ENCODE measurements at places on chromosomes 7 and 10. TPM values are rescaled to one million over a fixed set of nuclear protein-coding genes. Genes with fewer than 3 reads are reported as not detected.

The TSPAN15 gene
- 5.1 TPM for polyA plus RNA-seq

The GIMAP5 gene
- not detected for polyA plus RNA-seq

The FFAR4 gene
- polyA plus RNA-seq = 0.09 TPM

The ASB10 gene
- not detected for polyA plus RNA-seq

The CTAGE4 gene
- not detected for polyA plus RNA-seq

The PRSS37 gene
- not detected for polyA plus RNA-seq

DNA sequence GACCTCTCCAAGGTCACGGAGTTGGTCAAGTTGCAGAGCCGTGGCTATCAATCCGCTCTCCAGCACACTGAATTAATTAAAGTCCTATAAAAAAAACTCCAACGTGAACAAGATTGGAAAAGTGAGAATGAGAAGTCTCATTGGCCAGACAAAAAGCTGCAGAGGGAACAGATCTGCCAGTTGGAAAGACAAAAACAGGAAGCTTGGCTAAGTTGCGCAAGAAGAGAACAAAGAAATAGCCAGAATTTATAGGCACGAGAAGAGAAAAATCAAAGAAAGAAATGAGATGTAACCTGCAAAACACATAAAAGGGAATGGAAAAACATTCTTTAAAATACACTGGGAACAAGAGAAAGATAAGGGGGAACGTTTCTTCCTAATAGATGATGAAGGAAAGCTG is 45.7 kb upstream of the CRTAC1 start:
- DNase-seq = no peak

DNA sequence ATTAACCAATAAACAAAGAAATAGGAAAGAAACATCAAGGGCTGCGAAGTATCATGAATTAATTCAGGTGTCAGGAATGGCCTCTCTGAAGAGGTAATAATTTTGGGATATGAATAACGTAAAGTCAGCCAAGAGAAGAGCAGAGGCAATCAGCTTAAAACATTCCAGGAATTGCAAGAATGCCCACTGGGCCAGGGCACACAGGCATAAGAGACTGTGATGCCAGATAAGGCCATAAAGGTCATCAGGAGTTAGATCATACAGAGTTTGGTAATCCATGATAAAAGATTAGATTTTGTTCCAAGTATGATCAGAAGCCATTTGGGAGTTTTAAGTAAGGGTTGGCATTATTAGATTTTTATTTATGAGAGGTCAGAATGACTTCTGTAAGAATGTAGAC is 53.2 kb upstream of the ABCB4 start:
- DNase-seq = no peak

DNA sequence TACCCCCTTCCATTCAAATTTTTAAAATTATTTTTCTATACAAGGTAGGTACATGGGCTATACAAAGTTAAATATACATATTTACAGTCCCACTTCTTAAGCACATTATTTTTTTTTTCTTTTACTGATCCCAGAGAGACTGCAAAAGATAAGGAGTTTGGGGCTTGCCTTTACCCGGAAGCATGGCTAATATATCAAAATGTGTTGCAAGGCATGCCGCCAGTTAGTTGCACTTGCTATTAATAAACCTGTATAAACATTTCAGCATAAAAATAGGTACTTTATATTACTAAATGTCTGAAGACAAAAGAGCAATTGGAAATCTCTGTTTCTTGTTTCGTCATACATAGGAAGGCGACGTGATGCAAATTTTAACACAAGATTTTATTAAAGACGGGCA is 21.5 kb upstream of the PDLIM1 start:
- no peak for DNase-seq

- DNase-seq = no peak
Observed at GRCh38 chr7:92634205-92634604, 44.0 kb upstream of the FAM133B start.

- no peak for DNase-seq
Observed at GRCh38 chr7:138238734-138239659, 162.7 kb downstream of the AKR1D1 start.

DNA sequence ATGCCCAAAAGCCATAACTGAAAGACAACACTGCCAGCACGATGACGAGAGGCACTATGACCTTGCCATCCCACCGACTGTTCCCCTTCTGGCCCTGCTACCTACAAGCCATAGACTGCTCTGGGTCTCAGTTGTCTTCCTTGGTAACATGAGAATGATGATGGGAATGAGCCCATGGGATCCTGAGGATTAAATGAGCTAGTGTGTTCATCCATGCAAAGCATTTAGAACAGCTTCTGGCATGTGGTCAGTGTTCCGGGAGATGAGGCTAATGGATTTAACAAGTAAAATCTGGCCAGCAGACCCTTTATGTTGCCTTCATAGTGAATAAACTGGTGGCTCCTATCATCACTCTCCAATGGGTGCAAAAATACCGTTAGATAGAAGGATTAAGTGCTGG is 62.4 kb upstream of the WDR11 start:
- no peak for DNase-seq

DNA sequence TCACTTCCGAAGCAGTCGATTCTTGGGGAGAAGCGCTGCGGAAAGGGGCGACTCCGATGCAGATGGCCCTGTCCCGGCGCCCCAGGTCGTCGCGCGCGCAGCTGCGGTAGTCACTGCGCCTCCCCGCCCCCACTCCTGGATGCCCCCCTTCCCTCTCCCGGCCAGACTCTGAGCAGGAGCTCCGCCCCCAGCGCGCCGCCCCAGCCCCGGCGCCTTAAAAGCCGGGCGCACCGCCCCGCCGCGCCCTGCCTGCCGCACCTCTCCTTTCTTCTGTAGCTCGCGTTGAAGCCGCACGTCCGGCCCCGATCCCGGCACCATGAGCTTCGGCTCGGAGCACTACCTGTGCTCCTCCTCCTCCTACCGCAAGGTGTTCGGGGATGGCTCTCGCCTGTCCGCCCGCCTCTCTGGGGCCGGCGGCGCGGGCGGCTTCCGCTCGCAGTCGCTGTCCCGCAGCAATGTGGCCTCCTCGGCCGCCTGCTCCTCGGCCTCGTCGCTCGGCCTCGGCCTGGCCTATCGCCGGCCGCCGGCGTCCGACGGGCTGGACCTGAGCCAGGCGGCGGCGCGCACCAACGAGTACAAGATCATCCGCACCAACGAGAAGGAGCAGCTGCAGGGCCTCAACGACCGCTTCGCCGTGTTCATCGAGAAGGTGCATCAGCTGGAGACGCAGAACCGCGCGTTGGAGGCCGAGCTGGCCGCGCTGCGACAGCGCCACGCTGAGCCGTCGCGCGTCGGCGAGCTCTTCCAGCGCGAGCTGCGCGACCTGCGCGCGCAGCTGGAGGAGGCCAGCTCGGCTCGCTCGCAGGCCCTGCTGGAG is at the start of gene INA:
Gene INA (plus strand): TSS at position 243 of the 817 bp plus-strand sequence. CDS start 74 bp downstream, at position 317.
- DNase-seq = no peak

DNA sequence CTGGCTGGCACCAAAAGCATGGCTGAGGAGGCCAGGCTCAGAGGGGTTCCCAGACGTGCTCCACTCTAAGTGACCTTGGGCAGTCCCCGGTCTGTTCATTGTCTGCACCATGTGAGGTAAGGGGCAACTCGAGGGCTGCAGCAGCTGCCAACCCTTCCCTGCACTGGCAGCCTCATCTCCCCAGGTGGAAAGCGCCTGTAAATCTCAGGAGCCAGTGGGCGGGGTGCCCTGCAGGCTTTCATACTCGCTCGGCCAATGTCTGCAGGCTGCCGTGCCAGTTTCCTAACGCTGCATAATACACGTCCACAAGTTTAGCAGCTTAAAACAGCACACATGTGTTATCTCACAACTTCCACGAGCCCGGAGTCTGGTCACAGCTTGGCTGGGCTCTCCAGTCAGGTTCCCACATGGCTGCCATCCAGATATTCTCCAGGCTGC is 12.6 kb upstream of the GDF10 start:
- no peak for DNase-seq

- DNase-seq = no peak
Observed at GRCh38 chr7:44217852-44218402, 17.1 kb downstream of the YKT6 start.

GRCh38 chr7:116242759-116243158 is 32.4 kb downstream of the TES start:
- no peak for DNase-seq

DNA sequence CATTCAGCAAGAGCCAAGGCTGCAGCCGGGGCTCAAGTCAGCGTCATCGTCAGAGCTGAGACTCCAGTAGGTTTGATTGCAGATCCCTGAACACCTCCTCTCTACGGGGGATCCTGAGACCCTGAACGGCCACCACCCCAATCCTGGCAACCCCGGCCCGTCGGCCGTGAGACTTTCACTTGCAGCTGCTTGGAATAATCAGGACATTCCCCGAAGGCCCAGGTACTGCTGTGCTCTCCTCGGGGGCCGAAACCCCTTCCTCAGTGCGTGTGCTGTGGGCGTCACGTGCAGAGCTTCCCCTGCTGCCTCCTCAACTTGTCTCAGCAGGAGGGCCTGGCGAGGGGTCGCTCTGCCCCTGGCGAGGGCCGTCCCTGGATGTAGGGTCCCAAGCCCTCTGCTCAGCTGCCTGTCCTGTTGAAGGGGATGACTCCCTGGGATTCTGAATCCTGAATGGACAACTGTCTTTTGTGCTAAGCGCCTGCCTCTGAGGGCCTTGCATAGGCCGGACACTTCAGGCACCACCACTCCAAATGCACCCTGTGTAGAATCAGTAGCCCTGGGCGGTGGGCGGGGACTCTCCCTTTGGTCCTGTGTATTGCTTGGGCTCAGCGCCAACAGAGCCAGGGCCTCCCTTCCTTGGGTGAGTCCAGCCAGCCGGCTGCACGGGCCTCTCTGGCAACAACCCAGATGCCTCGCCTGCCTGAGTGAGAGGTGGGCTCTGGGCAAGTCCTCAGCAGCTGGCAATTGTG is 63.8 kb upstream of the EBF3 start:
- DNase-seq = peak; percentile 4

DNA sequence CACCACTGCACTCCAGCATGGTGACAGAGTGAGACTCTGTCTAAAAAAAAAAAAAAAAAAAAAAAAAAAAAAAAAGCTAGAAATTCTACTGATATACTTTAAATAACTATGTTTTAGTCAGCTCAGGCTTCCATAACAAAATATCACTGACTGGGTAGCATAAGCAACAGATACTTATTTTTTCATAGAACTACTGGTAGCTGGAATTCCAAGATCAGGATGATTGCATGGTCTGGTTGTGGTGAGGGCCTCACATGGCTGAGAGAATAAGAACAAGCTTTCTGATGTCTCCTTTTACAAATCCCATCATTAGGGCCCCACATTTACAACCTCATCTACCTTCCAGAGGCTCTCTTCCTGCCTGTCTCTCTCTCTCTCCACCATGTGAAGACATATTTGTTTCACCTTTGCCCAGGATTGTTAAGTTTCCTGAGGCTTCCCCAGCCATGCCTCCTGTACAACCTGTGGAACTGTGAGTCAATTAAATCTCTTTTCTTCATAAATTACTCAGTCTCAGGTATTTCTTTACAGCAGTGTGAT is 126.7 kb upstream of the SEMA3C start:
- no peak for DNase-seq

GRCh38 chr7:138829335-138829734 is 31.3 kb upstream of the ATP6V0A4 start:
- DNase-seq = peak; percentile 15

DNA sequence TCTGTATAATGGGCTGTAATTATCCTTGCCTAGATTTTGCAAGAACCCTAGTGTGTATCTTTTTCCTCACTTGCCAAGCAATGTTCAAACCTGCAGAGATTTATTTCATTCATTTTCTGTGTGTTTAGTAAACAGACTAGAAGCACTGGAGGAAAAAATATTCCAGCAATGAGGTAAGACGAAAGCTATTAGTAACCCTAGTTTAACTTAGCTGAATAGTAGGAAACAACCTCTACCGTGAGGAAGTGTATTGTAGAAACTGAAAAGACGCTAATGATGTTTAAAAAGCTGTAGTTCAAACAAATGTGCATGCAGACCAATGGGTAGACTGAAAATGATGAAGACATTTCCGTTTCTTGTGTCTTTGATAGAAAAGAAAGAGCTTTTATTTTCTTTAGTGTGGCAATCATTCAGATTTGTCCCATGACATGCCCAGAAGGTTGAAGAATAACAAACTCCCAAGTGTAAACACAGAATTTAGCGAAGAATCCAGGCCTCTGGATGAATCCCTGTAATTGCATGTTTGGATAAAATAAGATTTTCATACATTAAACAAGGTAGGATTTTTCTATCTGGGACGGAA is 20.7 kb downstream of the CAV1 start:
- no peak for DNase-seq

GRCh38 chr10:77643795-77644468 is 6.3 kb upstream of the KCNMA1 start:
- peak; percentile 27 for DNase-seq

GRCh38 chr10:67834375-67834774 is 3.6 kb downstream of the DNAJC12 start:
- DNase-seq = no peak

DNA sequence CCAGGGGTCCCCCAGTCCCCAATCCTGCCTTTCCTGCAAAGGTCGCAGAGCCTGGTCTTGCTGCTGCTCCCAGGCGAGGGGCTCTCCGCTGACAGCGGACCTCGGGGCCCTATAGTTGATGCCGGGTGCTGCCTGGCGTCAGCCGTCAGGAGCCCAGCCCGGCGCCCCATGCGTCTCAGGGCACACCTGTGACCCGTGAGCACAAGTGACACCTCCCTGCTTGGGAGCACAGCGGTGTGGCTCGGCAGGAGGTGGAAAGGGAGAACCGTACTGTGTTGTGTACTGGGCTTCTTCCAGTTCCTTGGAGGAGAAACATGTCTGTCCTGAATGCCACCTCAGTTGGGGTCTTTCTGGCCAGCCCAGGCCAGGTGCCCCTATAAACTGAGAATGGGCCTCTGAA is 56.7 kb downstream of the LHPP start:
- DNase-seq = no peak

DNA sequence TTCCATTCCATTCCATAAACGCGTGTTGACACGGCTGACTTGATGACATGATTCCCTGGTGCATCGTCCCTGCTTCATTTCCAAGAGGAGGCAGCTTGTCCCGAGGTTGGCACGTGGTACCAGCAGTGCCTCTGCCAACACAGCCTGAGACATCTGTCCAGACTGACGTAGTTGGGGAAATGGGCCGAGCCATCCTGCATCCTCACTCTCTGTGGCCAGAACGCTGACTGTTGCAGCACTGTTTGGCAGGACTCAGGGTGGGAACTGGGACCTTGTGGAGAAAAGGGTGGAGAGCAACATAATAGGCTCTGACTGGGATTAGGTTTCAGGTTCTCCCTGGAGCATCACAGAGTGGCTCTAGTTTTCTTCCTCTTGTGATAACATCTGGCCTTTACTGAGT is 118.6 kb upstream of the BTBD16 start:
- no peak for DNase-seq

- DNase-seq = no peak
Observed at GRCh38 chr10:114045136-114046086, 1.7 kb downstream of the ADRB1 start.

DNA sequence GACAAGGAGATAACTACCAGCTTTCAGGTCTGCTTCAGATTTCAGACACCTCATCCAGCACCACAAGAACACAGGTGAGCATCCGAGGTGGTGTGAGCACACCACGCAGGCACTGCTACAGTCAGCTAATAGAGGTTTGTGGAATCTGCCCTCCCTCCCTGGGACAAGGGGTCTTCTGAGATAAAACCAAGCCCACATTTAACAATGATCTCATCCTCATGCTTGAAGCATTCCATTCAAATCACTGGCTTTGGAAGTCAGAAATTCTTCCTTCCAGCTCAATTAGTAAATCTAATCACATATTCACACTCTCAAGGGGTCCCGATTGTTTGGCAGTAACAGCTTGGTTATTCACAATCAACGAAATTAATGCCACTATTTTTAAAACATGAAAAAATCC is 331.4 kb downstream of the ELMO1 start:
- DNase-seq = no peak

- no peak for DNase-seq
Observed at GRCh38 chr7:28239823-28240204, 59.2 kb upstream of the JAZF1 start.

- no peak for DNase-seq
Observed at GRCh38 chr10:10526846-10527245, 490.8 kb upstream of the CELF2 start.

Measured in HepG2 (cell line).